NCI-H2081 treated with DMSO at 0.1 percent for 48 hours (cell line): ENCODE measurements at places on chromosomes 2 and 18.

GRCh38 chr18:58754544-58755068, 83.3 kb downstream of the MALT1 start:
- no peak for DNase-seq

- DNase-seq = no peak
These were observed 19.3 kb downstream of the FEZ2 start for GRCh38 chr2:36578343-36579296.

DNA sequence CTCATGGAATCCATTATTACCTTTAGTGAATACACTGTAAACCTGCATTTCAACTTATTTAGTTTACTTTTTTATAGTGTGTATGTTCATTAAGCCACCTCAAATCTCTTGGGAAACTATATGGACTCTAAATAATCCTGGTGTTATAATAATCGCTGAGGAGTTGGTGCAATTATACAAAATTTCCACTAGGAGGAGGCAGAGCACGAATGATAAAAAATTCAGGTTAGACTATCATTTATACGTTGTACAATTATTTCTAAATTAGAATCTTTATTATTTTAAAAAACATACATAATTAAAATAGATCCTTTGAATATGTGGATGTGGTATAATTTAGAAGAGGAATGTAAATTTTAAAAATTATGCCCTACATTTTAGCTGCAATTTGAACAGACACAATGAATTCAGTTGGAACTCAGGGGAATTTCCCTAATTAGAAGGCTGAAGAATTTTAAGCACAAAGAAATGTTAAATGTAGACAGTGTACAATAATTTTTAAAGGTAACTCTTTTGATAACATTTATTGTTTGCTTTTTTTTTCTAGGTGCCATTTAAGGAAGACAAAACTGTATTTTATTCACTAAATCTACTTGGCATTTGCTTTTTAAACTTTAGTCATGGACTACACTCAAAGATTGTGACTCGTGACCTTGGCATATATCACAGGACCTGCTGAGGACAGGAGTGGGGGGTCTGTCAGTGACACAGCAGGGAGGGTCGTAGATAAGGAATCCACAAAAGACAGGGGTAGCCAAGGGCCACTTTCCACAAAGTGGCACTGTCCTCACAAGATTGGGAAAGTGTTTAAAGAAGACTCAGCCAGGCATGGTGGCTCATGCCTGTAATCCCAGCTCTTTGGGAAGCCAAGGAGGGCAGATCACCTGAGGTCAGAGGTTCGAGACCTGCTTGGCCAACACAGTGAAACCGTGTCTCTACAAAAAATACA, 45.5 kb downstream of the RAB12 start:
- no peak for DNase-seq

DNA sequence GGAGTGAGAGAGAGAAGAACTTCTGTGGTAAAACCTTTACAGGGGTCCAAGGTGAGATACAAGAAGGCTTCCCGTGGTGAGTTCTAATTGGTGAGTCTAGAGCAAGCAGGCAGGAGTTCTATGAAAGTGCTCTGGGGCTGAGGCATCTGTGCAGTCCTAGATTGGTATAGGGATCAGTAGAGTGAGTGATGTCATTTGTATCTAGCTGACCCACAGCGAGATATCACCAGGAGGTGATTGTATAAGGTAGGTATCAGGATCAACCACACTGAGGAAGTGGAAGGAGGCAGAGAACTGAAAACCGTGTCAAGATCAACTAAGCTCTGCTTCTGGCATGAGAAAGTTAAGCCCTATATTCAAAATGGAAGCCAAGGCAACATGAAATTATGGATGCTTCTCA, 1648.9 kb upstream of the TMEFF2 start:
- no peak for DNase-seq

- no peak for DNase-seq
These were observed 401.2 kb downstream of the TNS1 start for GRCh38 chr2:217601601-217602000.

DNA sequence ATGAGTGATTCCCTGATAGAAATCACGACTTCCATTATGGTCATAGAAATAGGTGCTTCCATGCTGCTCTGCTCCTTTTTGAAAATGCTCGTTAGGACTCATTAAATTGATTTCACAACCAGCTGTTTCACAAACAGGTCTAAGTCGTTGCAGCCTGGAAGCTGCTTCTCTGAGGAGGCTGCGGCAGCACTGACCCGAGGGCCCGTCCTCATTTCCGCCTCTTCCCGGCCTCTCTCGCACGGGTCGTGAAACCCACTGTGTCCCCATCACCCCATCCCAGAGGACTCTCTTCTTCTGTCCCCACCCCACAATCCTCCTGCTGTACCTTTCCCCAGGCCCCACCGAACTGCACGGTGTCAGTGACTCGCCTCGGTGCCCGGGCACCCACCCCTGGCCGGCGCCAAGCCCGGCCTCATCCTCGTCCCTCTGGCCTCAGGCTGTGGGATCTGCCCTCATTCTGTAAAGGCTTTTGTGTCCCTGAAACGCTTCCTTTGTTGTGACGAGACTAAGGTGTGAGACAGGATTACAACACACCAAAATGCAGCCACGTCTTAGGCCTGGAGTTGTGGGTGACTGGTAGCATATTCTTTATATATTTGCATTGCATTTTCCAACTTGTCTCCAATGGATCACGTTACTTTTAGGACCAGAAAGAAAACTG, 112.7 kb upstream of the CTDP1 start:
- no peak for DNase-seq

DNA sequence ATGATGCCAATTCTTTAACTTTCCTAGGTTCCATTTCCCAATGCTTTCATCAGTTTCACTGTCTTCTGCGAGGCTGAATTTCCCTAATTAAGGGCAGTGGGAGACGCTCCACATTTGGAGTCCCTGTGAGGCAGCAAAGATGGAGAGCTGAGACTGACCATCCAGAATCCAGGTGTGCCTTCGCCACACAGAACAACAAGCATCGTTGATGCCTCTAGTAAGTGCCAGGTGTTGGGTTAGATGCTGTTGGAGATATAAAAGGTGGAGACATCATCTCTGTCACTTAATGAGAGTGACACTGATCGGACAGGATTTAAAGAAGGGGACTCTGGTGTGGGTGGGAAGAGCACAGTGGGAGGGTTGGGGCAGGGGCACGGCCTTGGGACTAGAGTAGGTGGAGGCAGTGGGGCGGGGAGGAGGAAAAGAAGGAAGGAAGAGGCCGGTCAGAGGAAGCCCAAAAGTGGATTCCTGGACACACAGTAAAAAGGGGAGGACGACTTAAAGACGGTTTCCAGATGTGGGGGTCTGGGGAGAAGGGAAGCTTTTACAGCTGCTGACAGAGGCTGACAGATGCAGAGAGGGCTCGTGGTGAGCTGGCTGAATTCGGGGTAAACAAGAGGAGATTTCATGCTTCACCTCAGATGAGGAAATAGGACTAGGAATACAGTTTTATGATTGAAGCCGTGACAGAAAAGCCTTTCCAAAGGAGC, 113.0 kb downstream of the BCL2 start:
- no peak for DNase-seq

- DNase-seq = no peak
These were observed 2.7 kb downstream of the METTL4 start for GRCh38 chr18:2568605-2569004.

DNA sequence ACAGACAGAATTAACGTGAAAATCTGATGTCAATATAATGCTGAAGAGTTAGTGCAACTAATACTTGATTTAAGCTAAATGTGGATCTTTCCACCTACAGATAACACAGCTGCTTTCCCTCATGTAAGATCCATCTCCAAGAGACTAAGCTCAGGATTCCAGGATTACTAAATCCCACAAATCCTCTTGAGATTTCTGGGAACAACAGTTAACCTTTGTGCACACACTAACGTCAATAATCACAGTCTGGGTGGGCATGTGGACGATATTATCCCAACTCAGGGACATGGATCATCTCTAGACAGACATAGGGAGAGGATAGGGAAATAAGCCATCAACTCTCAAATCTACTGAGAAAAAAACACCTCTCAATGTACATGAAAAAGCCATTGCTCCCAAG, 432.6 kb downstream of the SATB2 start:
- DNase-seq = no peak

DNA sequence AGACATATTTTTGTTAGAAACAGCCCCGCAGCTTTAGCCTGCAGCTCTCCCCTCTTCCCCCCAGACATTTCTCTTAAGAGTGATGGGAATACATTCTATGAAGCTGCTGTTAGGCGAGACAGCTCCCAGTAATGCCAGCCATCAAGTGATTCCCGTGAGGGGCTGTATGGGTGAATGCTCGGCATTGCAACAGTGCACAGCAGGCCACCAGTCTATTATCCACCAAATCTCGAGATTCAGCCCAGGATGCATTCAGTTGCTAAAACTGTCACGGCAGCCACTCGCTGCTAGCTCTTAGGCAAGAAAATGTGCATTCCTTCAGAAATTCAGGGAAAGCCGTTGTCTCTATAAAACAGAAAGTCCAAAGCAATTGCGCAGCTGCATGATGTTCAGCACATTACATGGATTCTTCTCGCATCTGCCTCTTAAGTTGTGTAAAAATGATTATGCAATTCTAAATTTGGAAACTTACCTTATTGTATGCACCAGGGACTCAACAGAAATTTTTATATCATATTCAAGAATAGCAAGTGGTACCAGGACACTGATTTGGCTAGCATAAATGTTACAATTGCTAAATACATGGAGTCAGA, 211.3 kb upstream of the ARL4C start:
- no peak for DNase-seq

GRCh38 chr2:224957540-224958461, 84.5 kb downstream of the DOCK10 start:
- no peak for DNase-seq

DNA sequence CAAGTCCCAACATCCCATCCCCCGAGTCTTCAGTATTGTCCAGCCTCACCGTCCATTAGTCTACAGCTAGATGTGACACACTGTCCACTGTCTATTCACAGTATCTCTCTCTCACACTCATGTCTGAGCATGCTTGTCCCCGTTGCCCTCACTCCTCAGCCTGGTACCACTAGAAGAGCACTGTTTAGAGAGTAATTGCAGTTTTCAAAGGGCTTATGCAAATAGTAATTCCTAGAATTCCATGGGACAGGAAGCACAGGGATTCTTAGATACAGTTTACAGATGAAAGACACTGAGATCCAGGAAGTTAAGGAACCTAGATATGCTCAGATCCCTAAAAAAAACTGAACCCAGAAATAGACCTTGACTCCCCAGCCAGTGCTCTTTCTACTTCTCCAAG, 125.5 kb downstream of the MYO5B start:
- DNase-seq = no peak

DNA sequence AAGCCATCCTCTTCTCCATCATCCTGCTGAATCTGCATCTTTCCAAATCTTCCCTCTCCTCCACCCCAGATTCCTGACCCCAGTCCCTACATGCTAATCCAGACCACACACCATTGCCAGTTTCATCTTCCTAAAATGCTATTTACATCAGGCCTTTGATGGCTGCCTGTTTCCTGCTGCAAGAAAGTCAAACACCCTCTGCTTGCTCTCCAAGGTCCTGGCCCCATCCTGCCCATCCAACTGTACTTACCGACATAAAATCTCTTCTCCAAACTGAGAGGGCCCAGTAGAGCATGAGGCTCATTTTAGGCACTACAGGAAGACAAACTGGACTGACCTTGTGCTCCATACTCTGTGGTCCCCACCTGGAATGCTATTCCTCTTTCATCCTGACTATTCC, 19.0 kb downstream of the ALK start:
- no peak for DNase-seq

DNA sequence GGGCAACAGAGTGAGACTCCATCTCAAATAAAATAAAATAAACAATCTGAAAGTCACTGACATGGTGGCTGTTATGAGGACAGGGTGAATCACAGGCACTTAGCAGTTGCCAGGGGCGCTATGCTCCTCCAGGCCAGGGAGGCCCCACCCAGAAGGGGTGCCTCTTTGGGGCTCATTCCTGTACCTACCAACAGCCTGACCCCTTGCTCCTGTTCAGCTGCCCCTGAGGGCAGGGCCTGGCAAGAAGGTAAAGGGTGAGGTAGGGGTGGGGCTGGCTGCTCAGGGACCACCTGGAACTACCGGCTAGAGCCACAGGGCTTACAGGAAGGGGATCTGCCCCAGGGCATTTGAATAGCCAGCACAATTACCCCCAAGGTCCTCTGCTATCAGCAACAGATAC, 60.3 kb downstream of the INPP5D start:
- no peak for DNase-seq

DNA sequence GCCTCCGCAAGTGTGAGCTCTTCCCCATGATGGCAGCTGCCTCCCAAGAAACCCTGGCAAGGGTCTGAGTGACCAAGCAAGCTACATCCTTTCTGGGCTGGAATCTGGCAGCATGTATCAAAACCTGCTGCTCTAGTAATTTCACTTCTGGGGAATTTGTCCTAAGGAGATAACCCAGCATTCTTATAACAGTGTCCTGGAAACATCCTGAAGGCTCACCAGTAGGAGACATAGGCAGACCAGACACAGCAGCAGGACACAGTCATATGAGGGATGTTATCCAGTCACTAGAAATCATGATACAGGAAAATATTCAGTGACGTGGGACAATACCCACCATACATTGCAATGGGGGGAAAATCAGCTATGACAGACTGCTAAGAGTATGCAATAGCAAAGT, 64.5 kb downstream of the CRACDL start:
- DNase-seq = no peak

- no peak for DNase-seq
These were observed 85.9 kb upstream of the ACSL3 start for GRCh38 chr2:222774941-222775340.

DNA sequence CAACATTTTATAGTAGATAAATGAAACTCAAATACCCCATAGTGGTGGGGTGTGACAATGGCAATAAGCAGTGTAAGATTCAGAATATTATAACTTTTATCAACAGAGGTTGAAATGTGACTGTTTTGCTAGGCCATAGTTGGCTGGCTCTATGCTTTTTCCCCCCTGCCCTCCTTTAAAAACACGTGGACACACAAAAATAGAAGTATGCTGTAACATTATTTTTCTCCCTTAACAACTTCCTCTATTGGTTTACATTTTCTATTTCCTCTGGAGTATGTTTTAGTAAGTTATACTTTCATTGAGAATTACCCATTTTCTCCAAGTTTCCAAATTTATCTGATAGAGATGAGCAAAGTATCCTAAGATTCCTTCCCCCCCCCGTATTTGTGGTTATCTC, 31.1 kb downstream of the NDUFAF7 start:
- DNase-seq = no peak

- no peak for DNase-seq
These were observed 20.9 kb downstream of the KCNG2 start for GRCh38 chr18:79818631-79819030.

- DNase-seq = no peak
These were observed 405 bp downstream of the PPP3R1 start for GRCh38 chr2:68251855-68252399.

DNA sequence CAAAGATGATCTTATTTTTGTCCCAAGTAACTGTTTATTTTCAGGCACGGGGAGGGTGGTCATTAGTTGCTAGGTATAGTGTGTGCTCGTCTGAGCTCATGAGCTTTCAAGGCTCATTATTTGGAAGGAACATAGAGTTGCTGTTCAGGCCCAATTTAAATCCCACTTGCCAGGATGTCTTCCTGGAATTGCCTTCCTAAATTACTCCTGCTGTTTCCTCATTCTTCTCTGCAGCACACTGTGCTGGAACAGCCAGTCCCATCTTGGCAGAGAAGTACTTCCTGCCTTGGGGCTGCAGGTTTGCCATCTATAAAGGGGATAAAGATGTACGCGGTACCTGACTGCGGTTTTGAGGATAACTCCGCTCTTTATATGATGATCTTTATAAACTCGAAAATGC, 37.3 kb downstream of the GREB1 start:
- peak; percentile 29 for DNase-seq
